A549 treated with CORT108297 at 1 μM for 4 hours (cell line): ENCODE measurements at places on chromosomes 1 and 21. TPM values are rescaled to one million over a fixed set of nuclear protein-coding genes. Genes with fewer than 3 reads are reported as not detected.

The FALEC gene
- total RNA-seq = 0.16 to 0.39 TPM in 2 of 5 replicates, not detected in the others

The PPM1J gene
- total RNA-seq = 0.82 to 1.5 TPM (median 1.2 TPM) in 5 replicates

The FMN2 gene
- 5.0 to 6.5 TPM (median 5.6 TPM) in 5 replicates for total RNA-seq

The AVPR1B gene
- not detected in 5 replicates for total RNA-seq

The LRRC38 gene
- total RNA-seq = 0.04 TPM in 1 of 5 replicates, not detected in the others

The TOMM20 gene
- total RNA-seq = 107 to 122 TPM (median 110 TPM) in 5 replicates

The S100A2 gene
- 16.0 to 29.8 TPM (median 24.0 TPM) in 5 replicates for total RNA-seq

The GPR61 gene
- not detected in 5 replicates for total RNA-seq

The PODN gene
- total RNA-seq = not detected in 5 replicates

The CNTN2 gene
- total RNA-seq = 0.01 to 0.03 TPM (median 0.03 TPM) in 3 of 5 replicates, not detected in the others

The CHI3L2 gene
- 0.20 to 0.51 TPM (median 0.36 TPM) in 5 replicates for total RNA-seq

The LYPD8 gene
- total RNA-seq = 0.09 to 0.15 TPM (median 0.11 TPM) in 4 of 5 replicates, not detected in the other

The RORC gene
- total RNA-seq = 0.03 to 0.06 TPM (median 0.04 TPM) in 4 of 5 replicates, not detected in the other

The ARMH1 gene
- total RNA-seq = 0.55 to 0.93 TPM (median 0.78 TPM) in 5 replicates

The NOS1AP gene
- total RNA-seq = 0.33 to 0.51 TPM (median 0.40 TPM) in 5 replicates

The CDC14A gene
- total RNA-seq = 2.3 to 2.8 TPM (median 2.5 TPM) in 5 replicates

The LCE1D gene
- total RNA-seq = not detected in 5 replicates

The PLEKHA6 gene
- 20.6 to 31.2 TPM (median 27.2 TPM) in 5 replicates for total RNA-seq

The KCNE2 gene
- not detected in 5 replicates for total RNA-seq

The GJB3 gene
- 4.8 to 10.0 TPM (median 7.4 TPM) in 5 replicates for total RNA-seq

The TNFSF4 gene
- 0.03 to 0.04 TPM (median 0.03 TPM) in 3 of 5 replicates, not detected in the others for total RNA-seq

The S100A3 gene
- 93.8 to 105 TPM (median 100 TPM) in 5 replicates for total RNA-seq

The FCRL2 gene
- total RNA-seq = not detected in 5 replicates

The TEDDM1 gene
- total RNA-seq = not detected in 5 replicates

The RSPO1 gene
- 0.09 to 0.16 TPM (median 0.10 TPM) in 5 replicates for total RNA-seq

The FMOD gene
- total RNA-seq = 0.03 to 0.05 TPM in 2 of 5 replicates, not detected in the others

The LSM10 gene
- 38.7 to 50.3 TPM (median 46.8 TPM) in 5 replicates for total RNA-seq

The IFI44L gene
- total RNA-seq = 0.03 to 0.09 TPM in 2 of 5 replicates, not detected in the others

The GJA5 gene
- 0.03 TPM in 1 of 5 replicates, not detected in the others for total RNA-seq

The LCE2C gene
- total RNA-seq = not detected in 5 replicates

The SELL gene
- 0.14 to 0.36 TPM (median 0.19 TPM) in 5 replicates for total RNA-seq

The TFAP2E gene
- total RNA-seq = 0.46 to 0.83 TPM (median 0.81 TPM) in 5 replicates

The FOXO6 gene
- total RNA-seq = 0.43 to 0.71 TPM (median 0.62 TPM) in 5 replicates

The OR6K2 gene
- total RNA-seq = not detected in 5 replicates

The DEPDC1 gene
- 12.8 to 17.9 TPM (median 16.1 TPM) in 5 replicates for total RNA-seq

The CYP4A22 gene
- total RNA-seq = not detected in 5 replicates

The EXOSC10 gene
- total RNA-seq = 35.1 to 39.5 TPM (median 38.9 TPM) in 5 replicates

The RPS6KC1 gene
- 8.3 to 12.4 TPM (median 10.9 TPM) in 5 replicates for total RNA-seq

The MTARC1 gene
- 8.8 to 11.1 TPM (median 10.0 TPM) in 5 replicates for total RNA-seq

The SPRR1B gene
- total RNA-seq = not detected in 5 replicates

The ASTN1 gene
- total RNA-seq = not detected in 5 replicates

The MYOG gene
- total RNA-seq = not detected in 5 replicates

The DCST2 gene
- total RNA-seq = 0.35 to 0.57 TPM (median 0.46 TPM) in 5 replicates

The DDR2 gene
- total RNA-seq = 0.25 to 0.42 TPM (median 0.37 TPM) in 5 replicates

The SYNJ1 gene
- 2.6 to 3.1 TPM (median 2.8 TPM) in 5 replicates for total RNA-seq

The C1orf210 gene
- total RNA-seq = not detected in 5 replicates

The ADORA1 gene
- 0.85 to 1.3 TPM (median 1.1 TPM) in 5 replicates for total RNA-seq

The MAN1C1 gene
- total RNA-seq = 0.18 to 0.40 TPM (median 0.22 TPM) in 5 replicates

The TRNP1 gene
- 150 to 235 TPM (median 212 TPM) in 5 replicates for total RNA-seq

The PTPN7 gene
- total RNA-seq = 0.07 to 0.10 TPM in 2 of 5 replicates, not detected in the others

The SLC16A4 gene
- 29.1 to 40.0 TPM (median 36.7 TPM) in 5 replicates for total RNA-seq

The DISC1 gene
- 0.12 to 0.35 TPM (median 0.18 TPM) in 5 replicates for total RNA-seq

The LCE6A gene
- not detected in 5 replicates for total RNA-seq

The ANKRD35 gene
- not detected in 5 replicates for total RNA-seq

The IVL gene
- total RNA-seq = 0.03 to 0.06 TPM in 2 of 5 replicates, not detected in the others

The CLCNKB gene
- total RNA-seq = 0.06 to 0.09 TPM (median 0.08 TPM) in 4 of 5 replicates, not detected in the other
